ENCODE measurements at places on chromosomes 2 and 18. TPM values are rescaled to one million over a fixed set of nuclear protein-coding genes. Genes with fewer than 3 reads are reported as not detected.

DNA sequence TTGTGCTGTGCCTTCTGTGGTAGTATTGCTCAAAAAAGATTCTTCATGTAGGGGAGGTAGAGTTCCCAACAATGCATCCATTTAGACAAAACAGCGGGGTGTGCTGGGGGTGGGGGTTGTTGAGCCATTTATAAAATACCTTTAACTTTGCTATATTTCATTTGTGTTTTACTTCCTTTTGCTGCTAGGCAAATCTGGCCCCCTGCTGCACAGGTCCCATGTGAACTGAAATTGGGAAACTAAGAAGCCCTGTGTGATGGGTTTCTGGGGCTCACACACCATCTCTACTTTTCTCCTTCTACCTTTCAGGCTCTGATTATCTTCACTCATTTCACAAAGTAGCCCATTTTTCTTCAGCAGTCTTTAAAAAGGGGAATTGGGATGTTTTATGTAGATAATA is 52.7 kb upstream of the ITGA4 start:
- DNase-seq, result no peak

GRCh38 chr2:99524056-99524455 is 34.2 kb upstream of the REV1 start:
- no peak for DNase-seq

ELOA2 gene
- polyA plus RNA-seq, result not detected

- DNase-seq, result no peak
These were observed 186.5 kb downstream of the TRIB2 start for GRCh38 chr2:12903272-12903671.

DNA sequence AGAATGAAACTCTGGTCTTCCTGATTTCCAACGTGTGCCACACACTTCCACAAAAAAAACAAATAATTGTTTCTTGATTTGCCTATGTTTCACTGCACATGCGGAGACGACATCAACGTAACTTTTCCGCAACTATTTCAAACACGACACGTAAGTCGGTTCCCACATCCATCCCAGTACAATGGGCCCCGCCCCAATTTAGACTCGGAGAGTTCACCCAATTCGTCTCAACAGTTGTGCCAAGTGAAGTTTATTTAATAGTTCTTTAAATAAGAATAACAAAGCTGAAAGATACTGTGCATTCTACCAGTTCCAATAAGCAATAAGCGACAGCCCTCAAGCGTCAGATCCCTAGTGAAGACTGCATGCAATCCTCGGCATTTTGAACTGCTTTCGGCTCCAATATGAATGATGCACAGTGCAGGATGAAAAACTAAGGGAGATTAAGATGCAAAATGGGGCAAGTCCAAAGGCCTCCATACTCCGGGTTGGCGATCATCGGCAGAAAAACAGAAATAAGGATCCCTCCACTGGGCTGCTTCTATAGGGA is 664 bp downstream of the CCT4 start:
- peak; percentile 3 for DNase-seq

- DNase-seq, result no peak
These were observed 1052.6 kb upstream of the DDX18 start for GRCh38 chr2:116761864-116762263.

Measured in naive B cell (primary cell).